ENCODE measurements at places on chromosomes 1 and 21.

- DNase-seq: no peak
Measured at GRCh38 chr1:216310776-216311175, 112.5 kb downstream of the USH2A start.

DNA sequence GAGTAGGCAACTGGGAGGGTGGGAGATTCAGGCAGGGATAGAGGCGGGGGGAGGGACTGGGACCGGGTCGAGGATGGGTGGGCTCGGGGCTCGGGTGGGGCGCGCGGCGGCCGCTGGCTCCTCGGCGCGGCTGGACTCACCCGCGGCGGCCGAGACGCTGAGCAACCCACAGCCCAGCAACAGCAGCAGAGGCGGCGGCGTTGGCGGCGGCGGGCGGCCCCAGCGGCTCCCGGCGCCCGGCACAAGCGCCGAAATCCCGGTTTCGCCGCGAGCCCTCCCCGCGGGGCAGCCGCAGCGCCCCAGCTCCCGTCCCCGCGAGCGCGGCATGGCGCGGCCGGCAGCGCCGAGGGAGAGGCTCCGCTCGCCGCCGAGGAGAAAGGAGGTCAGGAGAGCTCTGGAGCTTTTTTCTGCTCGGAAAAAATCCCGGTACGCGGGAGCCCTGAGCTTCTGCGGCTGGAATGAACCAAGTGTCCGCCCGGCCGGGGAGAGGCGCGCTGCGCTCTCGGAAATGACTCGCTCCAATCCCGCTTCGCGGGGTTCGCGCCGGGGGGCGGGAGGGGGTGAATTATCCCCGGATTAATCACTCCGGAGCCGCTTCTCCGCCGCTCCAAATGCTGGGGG is at the start of gene CSMD2:
Gene CSMD2, minus strand, starts transcription at position 460 of the 621 bp plus-strand sequence. Its CDS starts 133 bp downstream, at position 327.
- DNase-seq: no peak

- DNase-seq: no peak
Measured at GRCh38 chr1:21594501-21594900, 74.7 kb downstream of the RAP1GAP start.

GRCh38 chr1:203074610-203075009 is 11.2 kb downstream of the MYOG start:
- DNase-seq: no peak

DNA sequence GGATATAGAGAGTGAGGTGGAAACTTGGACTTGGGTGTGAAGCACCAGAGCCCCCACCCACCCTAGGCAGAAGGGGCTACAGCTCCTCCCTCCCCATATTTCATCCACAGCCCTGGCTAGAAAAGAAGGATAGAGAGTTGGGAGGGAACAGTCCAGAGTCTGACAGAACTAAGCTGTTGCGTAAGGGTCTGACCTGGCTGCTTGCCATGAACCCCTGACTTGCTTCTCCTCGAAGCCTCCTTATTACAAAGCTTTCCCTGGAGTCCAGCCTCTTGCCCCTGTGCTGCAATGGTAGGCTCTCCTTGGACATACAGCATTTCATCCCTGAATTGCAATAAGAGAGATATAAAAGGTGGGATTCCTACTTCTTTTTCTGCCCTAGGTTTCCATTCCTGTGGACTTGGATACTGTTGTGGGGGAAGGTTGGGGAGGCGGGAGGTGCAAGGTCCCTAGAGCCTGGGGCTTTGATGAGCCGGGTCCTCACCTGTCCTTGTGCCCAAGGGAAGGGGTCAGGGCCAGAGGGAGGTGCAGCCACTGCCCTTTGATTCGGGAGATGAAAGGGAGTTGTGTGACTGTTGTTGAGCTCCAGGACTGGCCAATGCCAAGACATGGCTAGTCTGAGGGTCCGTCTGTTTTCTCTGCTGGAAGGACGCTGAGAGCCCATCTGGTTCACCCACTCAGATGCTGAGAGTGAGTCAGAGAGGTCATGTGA is 2.7 kb downstream of the RHBG start:
- DNase-seq: no peak
